AG08396 (cell line): ENCODE measurements at places on chromosomes 1 and 21.

GRCh38 chr1:156559086-156559796 is 13.1 kb downstream of the IQGAP3 start:
- no peak for DNase-seq

- no peak for DNase-seq
Observed at GRCh38 chr1:29379443-29380073, 143.2 kb downstream of the PTPRU start.

DNA sequence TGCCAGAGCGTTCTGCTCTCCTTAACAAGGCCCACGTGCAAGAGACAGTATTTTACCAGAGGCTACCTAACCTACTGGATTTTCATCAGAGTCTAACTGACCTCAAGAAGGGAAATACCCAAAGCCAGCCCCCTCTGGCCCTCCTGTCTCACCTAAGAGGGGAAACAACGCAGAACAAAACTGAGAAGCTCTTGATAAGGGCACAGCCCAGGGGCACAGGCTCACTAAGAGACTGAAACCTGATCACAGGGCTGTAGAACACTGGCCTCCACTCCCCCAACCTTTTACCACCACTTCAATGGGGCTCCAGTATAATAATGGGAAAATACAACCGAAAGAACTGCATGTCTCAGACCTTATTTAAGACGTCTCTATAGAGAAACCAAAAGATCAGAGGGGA is 449.5 kb upstream of the CAMK1G start:
- no peak for DNase-seq

DNA sequence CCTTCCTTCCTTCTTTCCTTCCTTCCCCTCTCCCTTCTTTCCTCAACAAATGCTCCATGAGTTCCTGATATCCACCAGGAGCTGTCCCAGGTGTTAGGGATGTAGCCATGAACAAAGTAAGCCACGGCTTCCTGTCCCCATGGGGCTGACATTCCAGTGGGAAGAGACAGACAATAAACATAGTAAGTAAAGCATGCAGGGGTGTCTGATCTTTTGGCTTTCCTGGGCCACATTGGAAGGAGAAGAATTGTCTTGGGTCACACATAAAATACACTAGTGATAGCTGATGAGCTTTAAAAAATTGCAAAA is 81.5 kb upstream of the ZBTB40 start:
- no peak for DNase-seq

DNA sequence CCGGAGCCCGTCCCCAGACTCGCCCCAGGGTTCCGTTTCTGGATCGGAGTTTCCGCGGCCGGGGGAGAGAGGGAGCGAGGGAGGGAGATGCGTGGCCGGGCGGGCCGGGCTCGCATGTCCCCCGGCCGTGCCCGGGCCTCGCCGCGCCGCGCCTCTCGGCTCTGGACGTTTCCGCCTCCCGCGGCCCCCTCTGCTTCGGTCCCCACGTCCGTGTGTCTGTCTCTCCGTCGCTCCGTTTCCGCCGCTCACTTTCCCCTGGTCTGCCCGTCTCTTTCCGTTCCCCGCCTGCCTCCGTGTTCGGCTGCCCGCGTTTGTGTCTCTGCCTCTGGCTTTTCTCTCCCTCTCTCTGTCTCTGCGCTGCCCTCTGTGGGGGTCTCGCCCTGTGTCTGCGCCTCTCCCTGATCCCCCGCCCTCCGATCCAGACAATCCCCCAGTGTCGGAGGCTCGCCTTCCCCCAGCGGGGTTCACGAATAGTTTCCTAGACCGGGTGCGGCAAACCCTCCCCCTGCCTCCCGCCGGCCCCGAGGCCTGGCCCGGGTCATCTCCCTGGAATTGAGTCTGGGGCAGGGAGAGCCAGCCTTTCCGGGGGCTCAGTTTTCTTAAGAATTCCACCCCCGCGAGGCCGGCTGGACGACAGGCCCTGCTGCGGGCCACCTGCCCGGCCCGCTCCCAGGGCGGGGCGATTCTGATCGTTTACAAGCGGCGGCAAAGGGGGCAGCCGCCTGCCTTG is 735 bp downstream of the NBL1 start:
- DNase-seq: peak; percentile 75

DNA sequence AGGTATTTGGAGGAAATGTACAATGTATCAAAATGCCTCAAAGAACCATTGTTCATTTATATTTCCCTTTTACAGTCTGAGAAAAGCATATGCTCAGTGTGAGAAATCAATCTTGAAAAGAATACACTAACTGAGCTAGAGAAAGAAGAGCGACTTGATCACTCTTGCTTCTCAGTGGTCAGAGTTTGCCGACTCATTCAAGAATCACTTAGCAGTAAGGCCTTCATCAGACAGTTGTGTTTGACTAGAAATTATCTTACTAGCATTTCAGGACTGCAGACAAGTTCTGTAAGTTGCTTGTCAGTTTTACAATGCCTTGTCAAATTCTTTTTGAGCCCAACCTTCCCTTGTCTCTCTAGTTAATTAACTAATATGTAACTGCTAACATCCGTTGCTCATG is 12.9 kb downstream of the RGS18 start:
- no peak for DNase-seq
